ENCODE measurements at places on chromosomes 1 and 21. TPM values are rescaled to one million over a fixed set of nuclear protein-coding genes. Genes with fewer than 3 reads are reported as not detected.

KRTAP7-1 gene
- total RNA-seq, result not detected

NME7 gene
- 14.5 TPM for total RNA-seq

GRCh38 chr1:55214212-55214933 is 791 bp downstream of the USP24 start:
- peak; percentile 58 for DNase-seq

GRCh38 chr1:207009182-207009850 is 23.2 kb downstream of the C1orf116 start:
- no peak for DNase-seq

- DNase-seq, result no peak
Observed at GRCh38 chr1:39404876-39405275, 86.6 kb upstream of the BMP8A start.

DNA sequence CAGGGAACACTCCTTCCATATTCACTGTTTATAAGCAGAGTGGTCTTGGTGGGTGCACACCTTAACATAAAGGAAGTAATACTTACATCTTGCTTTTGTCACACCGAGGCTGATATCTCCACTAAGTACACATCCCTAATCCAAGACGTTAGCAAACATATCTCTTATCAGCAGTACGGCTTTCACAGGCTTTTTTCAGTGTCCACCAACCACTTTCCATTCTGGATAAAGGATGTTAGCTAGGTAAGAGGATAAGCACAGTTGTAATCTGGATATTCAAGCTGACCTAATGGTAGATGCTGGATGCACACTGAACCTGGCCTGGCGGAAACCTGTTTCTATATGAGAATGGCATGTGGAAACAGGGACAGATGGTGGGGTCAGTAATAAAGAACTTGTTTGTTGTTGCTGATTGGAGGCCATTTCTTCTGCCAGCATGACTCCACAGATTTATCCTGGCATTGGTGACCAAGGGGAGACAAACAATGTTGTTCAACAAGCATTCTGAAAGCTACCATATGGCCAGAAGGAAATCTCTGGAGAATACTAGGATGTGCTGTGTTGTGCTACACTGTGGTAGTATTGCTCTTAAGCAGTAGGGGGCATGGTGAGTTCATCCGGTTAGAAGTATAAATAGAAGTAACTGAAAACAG is 416.4 kb downstream of the PTBP2 start:
- DNase-seq, result no peak

GRCh38 chr21:41682719-41683179 is 84.1 kb downstream of the RIPK4 start:
- DNase-seq, result no peak

- DNase-seq, result no peak
Observed at GRCh38 chr1:71647513-71648300, 566.9 kb upstream of the ZRANB2 start.

- no peak for DNase-seq
Observed at GRCh38 chr1:8367571-8368194, 49.8 kb downstream of the SLC45A1 start.

All from activated B cell treated with CpG ODN at 0.5 μM for 24 hours (primary cell).